Upper lobe of right lung (tissue), 1 donor: ENCODE measurements at places on chromosomes 16 and 17. TPM values are rescaled to one million over a fixed set of nuclear protein-coding genes. Genes with fewer than 3 reads are reported as not detected.

The ST6GALNAC1 gene
- total RNA-seq: 14.1 TPM

The ZMYND15 gene
- total RNA-seq: 9.6 TPM

The GDPD1 gene
- 3.9 TPM for total RNA-seq

The SLC16A13 gene
- 10.1 TPM for total RNA-seq

The FAM171A2 gene
- 1.8 TPM for total RNA-seq

The ADORA2B gene
- total RNA-seq: 7.1 TPM
